ENCODE measurements at places on chromosomes 4 and X.

- no peak for DNase-seq
These were observed 169.9 kb downstream of the ZNF330 start for GRCh38 chr4:141390571-141390970.

DNA sequence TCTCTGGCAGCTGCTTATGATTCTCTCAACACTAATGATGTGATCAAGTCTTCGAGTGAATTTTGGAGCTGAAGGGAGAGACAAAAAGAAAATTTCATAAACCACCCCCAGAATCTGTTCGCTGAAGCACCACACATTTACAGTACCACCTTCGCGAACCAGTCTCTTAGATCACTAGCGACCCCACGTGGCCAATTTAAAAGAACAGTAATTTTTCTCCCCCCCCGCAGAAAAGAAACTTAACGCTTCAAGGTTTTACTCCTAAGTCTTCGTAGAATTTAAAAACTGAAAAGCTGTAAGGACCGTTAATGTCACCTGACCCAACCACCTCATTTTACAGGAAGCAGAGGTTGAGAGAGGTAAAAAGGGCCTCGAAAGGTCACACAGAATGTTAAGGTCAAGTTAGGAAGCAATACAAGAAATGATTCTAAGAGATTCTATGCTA, 187.5 kb downstream of the QDPR start:
- no peak for DNase-seq

- DNase-seq = no peak
These were observed 42.3 kb downstream of the ATRX start for GRCh38 chrX:77743720-77744119.

GRCh38 chr4:27846951-27847350, 986.3 kb downstream of the STIM2 start:
- DNase-seq = no peak

DNA sequence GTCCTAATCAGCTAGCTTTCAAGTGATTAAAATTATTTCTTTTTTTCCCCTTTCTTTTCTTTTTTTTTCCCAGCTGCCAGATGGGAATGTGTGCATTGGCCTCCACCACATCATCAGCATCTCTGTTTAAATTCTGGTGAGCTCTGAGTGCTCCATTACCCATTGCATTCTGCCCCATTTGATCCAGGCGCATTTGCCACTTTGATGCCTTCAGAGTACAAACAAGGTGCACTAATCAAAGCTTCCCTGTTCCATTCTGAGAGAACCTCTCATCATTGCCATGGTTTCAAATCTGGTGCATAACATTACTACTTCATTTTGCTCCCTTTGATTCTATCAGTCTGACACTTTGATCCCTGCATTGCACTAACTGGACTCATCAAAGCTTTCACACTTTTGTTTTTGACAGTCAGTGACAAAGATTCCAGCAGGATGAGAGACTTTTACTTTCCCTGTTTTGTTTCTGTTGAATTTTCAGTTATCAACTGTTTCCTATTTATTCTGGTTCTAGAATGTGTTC, 238.8 kb upstream of the PCDH10 start:
- no peak for DNase-seq

DNA sequence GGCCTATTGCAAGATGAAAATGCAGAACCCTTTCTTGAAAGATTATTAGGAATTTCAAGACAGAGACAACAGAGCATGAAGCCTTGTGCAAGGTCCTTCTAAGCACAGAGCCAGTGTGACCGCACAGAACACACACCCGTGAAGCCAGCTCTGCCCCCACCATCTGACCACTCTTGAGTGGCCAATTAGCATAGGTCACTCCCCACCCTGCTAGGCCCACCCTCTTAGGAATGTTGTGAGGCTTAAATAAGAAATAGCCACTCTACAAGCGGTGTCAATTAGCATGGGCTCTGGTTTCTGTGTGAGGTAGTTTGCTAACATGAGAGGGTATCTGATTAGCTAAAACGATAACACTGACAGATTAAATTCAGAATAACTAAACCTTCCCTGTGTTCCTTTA, 152.9 kb downstream of the PTTG2 start:
- DNase-seq = no peak

DNA sequence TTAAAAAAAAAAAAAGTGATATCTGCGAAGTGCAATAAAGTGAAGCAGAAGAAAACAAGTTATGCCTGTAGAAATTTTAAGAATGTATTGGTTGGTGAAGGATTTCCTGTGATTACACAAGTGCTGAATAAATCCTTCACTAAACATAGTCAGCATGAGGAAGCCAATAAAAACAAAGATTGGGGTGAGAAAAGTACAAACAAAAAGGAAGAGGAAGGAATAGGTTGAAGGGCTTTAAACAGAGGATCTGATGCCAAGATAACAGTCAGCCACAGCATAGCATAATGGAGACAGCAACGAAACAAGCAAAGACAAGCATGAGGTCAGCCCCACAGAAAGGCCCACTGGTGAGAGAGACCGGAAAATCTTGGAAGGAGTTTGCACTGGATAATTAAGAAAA, 372.2 kb downstream of the ADAM29 start:
- no peak for DNase-seq

GRCh38 chr4:99654361-99654761, 3.3 kb downstream of the C4orf54 start:
- DNase-seq = no peak

DNA sequence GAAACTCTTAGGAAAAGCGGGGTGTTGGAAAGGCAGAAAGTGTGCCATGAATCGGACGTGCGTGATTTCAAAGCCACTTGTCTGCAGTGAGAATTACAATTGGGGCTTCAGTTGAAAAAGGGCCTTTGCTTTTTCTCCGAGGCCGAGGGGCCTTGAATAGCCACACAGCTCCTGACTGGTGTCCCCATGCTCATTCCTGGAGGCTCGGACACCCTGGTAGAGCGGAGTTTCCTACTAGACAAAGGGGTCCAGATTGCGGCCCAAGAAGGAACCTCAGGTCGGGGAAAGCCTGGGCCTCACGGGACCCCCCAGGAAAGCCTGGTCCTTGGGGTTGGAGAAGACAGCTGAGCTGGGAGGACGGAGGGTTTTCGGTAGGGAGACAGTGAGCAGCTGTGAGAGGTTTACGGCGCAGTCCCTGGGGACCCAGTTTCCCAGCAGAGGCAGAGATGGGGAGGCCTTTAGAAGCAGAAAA, 3.0 kb upstream of the SHOX start:
- no peak for DNase-seq

- DNase-seq = no peak
These were observed 566 bp upstream of the LIMCH1 start for GRCh38 chr4:41537292-41537890.

GRCh38 chr4:155073852-155074251, 134.6 kb upstream of the NPY2R start:
- DNase-seq = no peak

- DNase-seq = no peak
These were observed 915.7 kb upstream of the GRIA3 start for GRCh38 chrX:122268353-122268752.

GRCh38 chrX:43345166-43345565, 310.9 kb upstream of the MAOA start:
- DNase-seq = no peak

DNA sequence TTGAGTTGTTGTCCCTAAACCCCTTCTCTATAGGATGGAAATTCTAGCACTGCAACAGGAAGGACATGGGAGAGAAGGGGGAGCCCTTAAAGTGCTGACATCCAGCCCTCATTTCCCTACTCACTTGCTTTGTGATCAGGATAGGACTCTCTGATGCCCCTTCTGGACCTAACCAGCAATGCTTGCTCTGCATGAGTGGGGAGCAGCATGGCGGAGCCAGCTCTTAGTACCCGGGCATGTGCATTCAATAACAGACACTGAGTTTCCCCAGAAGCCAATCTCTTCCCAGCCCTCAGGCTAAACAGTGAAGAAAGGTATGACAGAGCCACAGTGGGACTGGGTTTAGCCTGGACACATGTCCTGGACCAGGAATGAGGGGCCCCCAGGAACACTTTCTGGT, 14.0 kb downstream of the SOD3 start:
- no peak for DNase-seq

GRCh38 chr4:60522265-60522664, 677.9 kb upstream of the ADGRL3 start:
- DNase-seq = no peak

- DNase-seq = no peak
These were observed 37.1 kb upstream of the TBC1D9 start for GRCh38 chr4:140793291-140793690.

DNA sequence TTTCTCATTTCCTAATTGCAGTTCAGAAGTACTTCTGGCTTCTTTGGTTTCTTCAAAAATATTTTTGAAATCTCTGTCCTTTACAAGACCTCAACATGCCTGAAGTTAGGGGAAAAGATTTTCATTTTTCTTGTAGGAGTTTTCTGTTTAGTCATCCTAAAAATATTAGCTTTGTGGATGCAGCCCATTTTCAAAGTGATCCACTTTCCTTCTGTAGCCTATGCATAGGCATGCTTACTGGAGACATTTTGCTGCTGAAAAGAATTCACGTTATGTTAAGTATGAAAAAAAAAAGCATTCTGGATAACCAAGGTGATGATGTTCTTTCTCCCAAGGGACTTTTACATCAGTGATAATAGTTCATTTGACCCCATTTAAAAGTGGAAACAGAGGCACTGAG, 245.6 kb downstream of the THOC2 start:
- DNase-seq = no peak
